ENCODE measurements at places on chromosomes 2 and 18.
A peak's percentile ranks its signal among the peaks of the same experiment; 100 is the strongest.

DNA sequence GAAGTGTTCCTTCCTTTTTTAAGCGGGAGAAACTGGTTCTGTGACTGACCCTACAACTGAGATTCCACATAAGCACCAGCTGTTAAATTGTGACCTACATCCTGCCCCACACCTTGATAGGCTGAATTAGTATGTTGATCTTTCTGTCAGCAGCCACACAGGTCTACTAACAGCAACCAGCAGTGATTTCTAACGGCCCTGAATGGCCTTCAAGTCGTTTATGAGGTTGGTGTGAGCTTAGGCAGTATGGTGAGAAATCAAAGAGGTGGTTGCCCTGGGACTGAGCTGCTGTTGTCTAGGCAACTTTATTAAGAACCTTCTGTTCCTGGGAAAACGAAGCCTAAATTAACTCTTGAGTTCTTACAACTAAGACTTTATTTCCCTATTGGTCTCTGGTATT is 197.2 kb upstream of the FSHR start:
- DNase-seq = no peak

GRCh38 chr18:48957136-48957535 is 6.4 kb upstream of the SMAD7 start:
- DNase-seq = no peak

GRCh38 chr2:101781326-101781725 is 83.8 kb downstream of the MAP4K4 start:
- no peak for DNase-seq

GRCh38 chr2:227799202-227799601 is 14.4 kb upstream of the CCL20 start:
- no peak for DNase-seq

DNA sequence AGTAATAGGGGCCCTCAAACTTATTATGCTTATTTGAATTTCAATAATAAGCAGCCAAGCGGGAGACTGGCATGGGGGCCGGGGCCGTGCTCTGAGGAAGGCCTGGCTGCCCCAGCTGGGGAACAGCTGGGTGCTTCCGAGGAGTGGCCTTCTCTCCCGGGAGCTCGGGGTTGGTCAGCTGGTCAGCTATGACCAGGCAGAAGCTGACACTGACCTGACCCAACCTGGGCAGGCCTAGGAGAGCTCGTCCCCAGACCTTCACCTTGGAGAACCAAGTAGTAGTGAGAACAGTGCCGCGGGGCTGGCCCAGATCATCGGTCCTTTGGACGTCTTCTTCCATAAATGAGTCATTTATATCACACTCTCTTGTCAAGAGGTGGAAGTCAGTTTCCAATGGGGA is 36.1 kb downstream of the RRM2 start:
- no peak for DNase-seq

- no peak for DNase-seq
Observed at GRCh38 chr18:32431753-32432152, 38.9 kb downstream of the GAREM1 start.

GRCh38 chr2:199144546-199144945 is 313.2 kb downstream of the SATB2 start:
- DNase-seq = no peak

- no peak for DNase-seq
Observed at GRCh38 chr2:173972165-173972564, 7.0 kb upstream of the SP3 start.

- no peak for DNase-seq
Observed at GRCh38 chr2:28269019-28269784, 123.5 kb upstream of the FOSL2 start.

DNA sequence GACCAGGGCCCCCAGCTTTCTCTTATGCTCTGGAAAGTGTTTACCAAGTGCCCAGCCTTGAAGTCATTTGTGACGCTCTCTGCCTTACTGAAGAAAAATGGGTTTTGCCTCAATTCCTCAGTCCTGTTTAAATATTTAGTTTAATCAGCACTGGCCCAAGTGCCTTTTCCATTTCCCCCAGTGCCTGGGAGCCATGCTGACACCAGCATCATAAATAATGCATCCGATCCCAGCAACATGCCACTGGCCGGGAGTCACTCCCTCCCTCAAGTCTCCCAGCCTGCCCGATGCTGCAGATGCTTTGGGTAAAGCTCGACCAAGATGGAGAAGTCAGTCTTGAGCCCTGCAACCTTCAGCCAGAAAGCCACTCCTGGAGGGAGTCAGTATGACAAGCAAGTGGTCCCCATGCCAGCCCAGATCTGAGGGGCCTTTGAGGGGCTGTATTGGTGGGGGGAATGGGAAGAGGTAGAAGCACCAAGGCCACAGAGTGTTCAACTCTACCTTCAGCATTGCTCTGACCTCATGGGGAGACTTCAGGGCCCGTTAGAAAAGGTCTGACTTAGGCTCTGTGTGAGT is 12.0 kb upstream of the MTA3 start:
- no peak for DNase-seq

- DNase-seq = no peak
Observed at GRCh38 chr2:28129955-28130695, 239.6 kb downstream of the BABAM2 start.

DNA sequence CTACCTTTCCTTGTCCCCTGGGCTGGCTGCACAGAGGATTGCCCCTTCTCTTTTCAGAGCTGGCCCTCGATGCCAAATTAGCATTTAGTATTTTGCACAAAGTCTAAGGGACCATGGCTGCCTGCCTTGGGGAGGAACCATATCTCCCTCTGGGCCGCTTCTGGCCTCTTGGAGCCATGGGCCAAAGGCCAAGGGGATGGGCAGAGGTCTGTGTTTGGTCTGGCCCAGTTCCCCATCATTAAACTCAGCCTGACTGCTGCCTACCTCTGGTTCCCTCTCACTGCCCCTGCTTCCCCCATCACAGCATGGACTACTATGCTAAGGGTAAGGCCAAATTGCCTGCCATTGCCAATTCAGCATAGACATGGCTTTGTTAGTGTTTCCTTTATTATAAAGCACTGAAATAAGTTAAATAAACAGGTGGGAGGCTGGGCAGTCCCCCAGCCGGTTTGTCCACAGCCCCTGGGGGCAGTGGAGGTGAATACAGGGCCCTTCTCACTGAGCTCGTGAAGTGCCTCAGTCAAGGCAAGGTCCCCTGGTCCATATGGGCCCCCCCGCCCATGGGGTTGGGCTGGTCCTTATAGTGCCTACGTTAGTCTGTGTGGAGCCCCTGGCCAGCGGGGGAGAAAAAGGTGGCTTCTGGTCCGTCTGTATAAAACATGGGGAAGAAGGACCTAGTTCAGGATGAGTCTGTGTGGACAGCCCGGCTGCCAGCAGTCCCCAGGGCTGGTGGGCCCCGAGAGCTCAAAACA is 3.5 kb downstream of the ZNF513 start:
- no peak for DNase-seq

DNA sequence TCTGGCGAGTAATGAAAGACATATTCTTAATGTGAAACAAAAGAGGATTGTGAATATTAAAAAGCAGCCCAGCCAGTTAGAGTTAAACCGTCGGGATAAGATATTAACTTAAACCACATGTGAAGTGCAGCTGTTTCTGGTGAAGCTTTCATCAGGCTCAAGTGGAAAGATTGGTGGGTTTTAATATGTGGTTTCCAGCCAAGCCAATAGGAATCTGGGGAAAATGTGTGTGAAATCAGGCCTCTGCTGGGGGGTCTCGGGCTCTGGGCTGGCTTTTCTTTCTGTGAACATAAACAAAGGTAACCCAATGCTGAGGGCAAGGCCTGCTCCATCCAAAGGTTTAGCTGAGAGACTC is 279.6 kb downstream of the SLC4A3 start:
- no peak for DNase-seq

GRCh38 chr18:44725300-44726058 is 44.8 kb downstream of the SETBP1 start:
- peak; percentile 82 for DNase-seq

- DNase-seq = no peak
Observed at GRCh38 chr18:34647251-34647650, 62.8 kb upstream of the DTNA start.

DNA sequence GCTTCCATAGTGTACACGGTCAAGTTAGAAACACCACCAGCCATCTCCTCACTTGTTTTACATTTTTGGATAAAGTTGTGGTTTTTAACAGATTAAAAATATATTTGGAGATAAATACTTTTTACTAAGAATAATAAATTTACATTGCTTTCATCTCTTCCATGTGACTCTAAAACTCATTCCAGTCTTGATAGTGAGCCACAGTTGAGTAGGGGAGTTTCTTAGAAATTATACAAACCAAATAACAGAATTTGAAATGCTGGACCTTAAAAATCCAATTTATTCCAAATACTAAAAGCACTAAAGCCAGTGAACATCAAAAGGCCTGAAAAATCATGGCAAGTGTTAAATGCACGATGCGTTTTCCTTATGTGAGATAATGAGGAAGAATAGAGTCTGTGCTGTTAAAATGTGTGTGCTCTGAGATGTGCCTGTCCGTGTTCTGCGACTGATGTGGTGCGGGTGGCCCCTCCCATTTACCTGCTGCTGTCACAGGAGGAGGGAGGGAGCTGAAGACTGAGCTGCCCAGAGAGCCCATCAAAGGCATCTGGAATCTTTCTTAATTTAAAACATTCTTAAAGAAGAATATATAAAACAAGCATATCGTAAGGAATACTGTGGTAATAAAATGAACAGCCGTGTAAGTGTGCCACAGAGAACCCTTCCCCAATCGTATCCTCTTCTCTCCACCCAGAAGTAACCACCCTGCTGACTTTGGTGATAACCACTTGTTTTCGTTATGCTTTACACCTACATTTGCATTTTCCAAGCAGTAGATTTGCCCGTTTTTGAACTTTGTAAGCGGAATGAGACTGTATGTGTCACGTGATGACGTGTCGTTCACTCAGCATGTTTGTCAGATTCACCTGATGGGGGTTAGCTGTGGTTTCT is 57.0 kb upstream of the TXNDC2 start:
- DNase-seq = no peak

- DNase-seq = no peak
Observed at GRCh38 chr2:212005085-212005671, 533.4 kb downstream of the ERBB4 start.

DNA sequence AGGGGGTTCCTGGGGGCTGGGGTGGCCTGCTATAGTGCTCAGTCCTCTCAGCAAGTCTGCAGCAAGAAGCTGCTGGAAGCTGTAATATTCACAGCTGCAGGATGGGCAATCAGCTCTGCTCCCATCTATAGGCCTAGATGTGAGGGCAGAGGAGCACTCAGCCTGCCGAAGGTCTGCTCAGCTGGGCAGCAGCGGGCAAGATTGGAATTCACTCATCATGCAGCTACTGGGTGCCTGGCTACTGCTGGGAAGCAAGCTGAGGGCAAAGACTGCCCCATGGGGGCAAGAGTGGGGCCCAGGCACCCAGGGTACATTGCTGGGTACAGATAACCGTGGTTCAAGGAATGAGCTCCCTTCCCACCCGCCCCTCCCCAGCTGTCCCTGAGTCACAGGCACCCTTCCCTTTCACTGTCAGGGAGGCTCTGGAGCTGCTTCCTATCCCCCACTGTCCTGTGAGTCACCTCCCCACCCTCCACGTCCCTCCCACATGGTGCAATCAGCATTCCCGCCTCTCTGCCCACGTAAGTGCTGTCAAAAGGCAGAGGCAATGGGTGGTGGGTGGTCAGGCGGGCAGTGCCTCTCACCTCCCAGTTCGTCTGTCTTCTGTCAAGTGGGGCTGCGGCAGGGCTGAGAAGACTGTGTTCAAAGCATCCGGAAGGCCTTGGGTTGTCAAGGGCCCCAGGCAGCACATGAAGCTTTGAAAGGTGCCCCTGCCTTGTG is 169.2 kb downstream of the TRIM43 start:
- DNase-seq = no peak

DNA sequence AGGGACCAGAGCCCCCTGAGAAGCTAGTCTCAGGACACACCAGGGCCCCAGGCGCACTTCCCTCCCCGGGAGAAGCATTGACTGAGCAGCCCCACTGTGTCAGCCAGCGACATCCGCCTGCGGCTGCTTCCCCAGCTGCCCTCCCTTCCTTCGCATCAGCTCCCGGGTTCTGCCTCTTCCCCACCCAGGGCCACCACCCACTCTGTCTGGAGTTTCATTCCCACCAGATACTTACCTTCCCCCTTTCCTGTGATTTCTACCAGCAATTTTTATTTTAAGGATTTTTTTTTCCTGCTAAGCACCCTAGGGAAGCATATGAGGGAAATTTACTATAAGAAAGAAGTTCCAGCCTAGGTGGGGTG is 99.2 kb downstream of the SMAD7 start:
- DNase-seq = no peak

DNA sequence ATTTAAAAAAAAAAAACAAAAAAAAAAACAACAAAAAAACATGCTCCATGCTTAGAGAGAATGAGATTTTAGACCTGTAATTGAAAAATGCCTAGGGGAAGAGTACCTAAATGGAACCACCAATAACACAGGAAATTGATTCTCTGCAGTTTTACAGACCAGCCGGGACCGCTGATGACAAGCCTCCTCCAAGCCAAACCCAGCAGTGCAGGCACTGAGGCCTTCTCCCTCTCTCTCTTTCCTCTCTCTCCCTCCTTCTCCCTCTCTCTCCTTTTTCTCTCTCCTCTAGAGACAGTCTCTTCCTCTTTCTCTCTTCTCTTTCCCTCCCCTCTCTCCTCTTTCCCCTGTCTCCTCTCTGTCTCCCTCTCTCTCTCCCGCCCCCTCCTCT is 228.8 kb upstream of the COPS8 start:
- DNase-seq = no peak

DNA sequence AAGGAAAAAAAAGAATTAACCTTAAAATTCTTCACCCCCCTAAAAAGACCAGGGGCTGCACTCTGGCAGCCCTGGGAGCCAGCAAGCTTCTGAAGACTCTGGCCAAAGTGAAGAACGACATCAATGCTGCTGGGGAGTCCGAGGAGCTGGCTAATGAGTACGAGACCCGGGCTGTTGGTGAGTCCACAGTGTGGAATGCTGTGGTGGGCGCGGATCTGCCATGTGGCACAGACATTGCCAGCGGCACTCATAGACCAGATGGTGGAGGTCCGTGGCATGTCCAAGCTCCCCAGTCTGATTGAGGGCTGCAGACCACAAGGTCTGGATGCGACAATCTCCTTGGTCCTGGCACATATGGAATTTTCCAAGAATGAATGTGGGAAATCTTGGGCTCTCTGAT is 47.4 kb downstream of the TRPM8 start:
- no peak for DNase-seq

GRCh38 chr2:102735416-102736109 is 26.3 kb upstream of the TMEM182 start:
- DNase-seq = no peak

GRCh38 chr2:178917555-178917954 is 110.3 kb upstream of the TTN start:
- no peak for DNase-seq
